ENCODE measurements at places on chromosomes 2 and 18.

GRCh38 chr2:48439102-48439501 is 90.9 kb upstream of the STON1 start:
- H3K36me3 ChIP-seq = no peaks in the 10 kb centered on the region
- DNase-seq = no peak
- H3K27me3 ChIP-seq = no peaks in the 10 kb centered on the region
- H3K4me1 ChIP-seq = peaks cover 6% of the 10 kb centered on the region
- no peak overlapping the region for H3K4me3 ChIP-seq
- H3K27ac ChIP-seq = no peak overlapping the region

- no peaks in the 10 kb centered on the region for H3K4me1 ChIP-seq
- DNase-seq = no peak
- no peak overlapping the region for H3K27ac ChIP-seq
- no peaks in the 10 kb centered on the region for H3K36me3 ChIP-seq
Observed at GRCh38 chr2:129766374-129766993, 213.0 kb upstream of the RAB6C start.

DNA sequence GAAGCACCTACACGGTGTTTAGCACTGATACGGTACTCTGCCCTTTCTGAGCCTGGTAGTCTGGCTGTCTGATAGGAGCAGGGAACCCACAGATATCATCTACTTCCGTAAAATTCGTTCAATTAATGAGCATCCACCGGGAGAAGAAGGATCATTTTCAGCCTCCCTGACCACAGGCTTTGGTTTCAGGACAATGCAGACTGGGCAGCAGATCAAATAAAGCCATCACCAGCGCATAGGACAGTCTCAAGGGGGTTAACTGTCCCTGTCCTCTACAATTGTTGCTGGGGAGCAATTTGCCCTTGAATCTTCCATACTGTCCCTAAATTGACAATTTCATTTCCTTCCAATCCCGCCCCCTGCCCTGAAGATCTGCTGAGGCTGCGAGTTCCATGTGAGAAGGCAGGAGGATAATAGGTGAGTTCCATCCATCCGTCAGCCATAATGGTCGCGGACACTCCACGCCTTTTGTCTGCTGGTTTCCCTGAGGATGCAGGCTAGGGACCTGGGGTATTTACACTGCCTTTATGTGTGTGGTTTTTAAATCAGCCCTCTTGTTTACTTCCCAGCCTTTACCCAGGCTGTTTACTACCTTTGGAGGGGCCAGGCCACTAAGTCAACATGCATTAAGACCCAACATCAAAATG is 110.0 kb downstream of the MYCN start:
- no peak for DNase-seq
- H3K36me3 ChIP-seq = no peaks in the 10 kb centered on the region
- no peaks in the 10 kb centered on the region for H3K27me3 ChIP-seq
- no peaks in the 10 kb centered on the region for H3K4me1 ChIP-seq
- H3K4me3 ChIP-seq = no peak overlapping the region

- no peak for DNase-seq
- H3K4me1 ChIP-seq = no peaks in the 10 kb centered on the region
Observed at GRCh38 chr18:42268798-42269197, 313.8 kb downstream of the PIK3C3 start.

DNA sequence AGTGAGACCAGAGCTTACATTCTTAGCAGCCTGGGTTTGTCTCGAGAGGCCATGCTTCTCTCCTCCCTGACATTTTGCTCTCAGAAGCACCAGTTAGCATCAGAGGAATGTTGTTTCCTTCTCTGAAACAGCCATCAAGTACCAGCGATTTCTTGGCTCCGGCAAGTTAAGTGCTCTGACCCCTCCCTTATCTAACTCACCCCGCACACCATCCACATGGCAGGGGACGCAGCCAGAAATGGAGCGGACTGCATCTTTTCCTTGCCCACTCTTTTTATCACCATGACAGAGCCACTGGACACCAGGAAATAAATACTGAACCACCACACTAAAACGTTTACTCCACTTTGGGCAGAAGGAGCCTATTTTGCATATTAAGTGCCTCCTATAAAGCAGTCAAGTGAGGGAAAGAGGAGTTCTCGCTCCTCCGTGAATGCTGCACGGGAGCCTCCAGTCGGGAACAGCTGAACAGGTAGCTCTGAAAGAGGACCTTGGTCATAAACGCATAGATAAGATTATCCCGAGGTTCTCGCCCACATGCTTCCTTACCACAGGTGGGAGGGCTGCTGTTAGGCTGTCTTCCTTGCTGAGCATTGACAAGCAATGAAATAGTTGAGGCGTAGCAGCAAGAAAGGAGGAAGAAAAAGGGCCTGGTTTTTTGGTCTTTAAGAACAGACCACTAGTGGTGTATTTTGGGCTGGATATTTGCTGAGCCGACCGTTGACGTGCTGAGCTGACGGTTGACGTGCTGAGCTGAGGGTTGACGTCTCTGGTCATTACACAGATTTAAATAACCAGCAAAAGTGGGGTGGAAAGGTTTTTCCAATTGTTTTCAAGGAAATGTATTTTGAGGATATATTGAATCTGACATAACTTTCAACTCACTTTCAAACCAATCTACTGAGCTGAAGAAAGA is 71.4 kb upstream of the ITGB6 start:
- peaks cover 45% of the 10 kb centered on the region for H3K4me1 ChIP-seq
- DNase-seq = no peak
- peaks cover 2% of the 10 kb centered on the region for H3K36me3 ChIP-seq
- H3K27ac ChIP-seq = no peak overlapping the region
- no peak overlapping the region for H3K4me3 ChIP-seq

- H3K27ac ChIP-seq = no peak overlapping the region
- no peaks in the 10 kb centered on the region for H3K36me3 ChIP-seq
- DNase-seq = peak; percentile 75
- peaks cover 10% of the 10 kb centered on the region for H3K4me1 ChIP-seq
- no peak overlapping the region for H3K4me3 ChIP-seq
- no peaks in the 10 kb centered on the region for H3K27me3 ChIP-seq
Observed at GRCh38 chr2:232444409-232445148, 11.4 kb upstream of the ALPI start.
